ENCODE measurements at places on chromosomes 7 and 10.

DNA sequence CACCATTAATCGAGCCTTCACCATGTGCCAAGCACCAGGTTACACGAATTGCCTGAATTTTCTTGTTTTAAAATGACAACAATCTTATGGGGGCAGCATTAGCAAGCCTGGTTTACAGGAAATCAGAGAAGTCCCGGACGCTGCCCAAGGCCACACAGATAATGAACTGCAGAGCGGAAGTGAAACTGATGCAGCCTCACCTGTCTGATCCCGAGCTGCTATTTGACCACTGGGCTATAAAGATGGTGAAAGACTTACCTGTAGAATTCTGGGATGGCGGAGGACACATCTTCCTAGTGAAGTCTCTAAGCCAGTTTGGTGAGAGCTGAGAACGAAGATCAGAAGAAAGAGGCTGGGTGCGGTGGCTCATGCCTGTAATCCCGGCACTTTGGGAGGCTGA lies 21.7 kb upstream of the GALNTL5 start:
- no peak for DNase-seq

GRCh38 chr7:74334030-74334429 lies 44.8 kb downstream of the CLIP2 start:
- no peak for DNase-seq

DNA sequence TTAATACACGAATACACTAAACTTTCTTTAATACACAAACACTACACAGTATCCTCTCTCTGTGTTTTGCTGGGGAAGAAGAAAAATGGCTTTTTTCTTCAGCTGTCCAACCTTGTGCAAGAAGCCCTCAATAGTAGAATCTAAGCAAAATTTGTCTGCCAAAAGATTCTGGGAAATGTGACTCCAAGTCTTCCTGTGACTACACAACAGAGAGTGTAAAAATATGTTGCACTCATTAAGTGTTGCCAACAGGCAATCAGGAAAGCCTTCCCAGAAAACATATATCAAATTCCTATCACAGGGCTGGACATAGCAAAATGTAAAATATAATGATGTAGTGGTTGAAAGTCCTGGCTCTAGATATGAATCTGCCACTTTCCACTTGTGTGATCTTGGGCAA lies 825.1 kb upstream of the ZWINT start:
- DNase-seq: no peak

- no peak for DNase-seq
Measured at GRCh38 chr7:44157116-44158080, 16.3 kb upstream of the MYL7 start.

GRCh38 chr7:16583834-16584233 lies 57.2 kb downstream of the LRRC72 start:
- no peak for DNase-seq

DNA sequence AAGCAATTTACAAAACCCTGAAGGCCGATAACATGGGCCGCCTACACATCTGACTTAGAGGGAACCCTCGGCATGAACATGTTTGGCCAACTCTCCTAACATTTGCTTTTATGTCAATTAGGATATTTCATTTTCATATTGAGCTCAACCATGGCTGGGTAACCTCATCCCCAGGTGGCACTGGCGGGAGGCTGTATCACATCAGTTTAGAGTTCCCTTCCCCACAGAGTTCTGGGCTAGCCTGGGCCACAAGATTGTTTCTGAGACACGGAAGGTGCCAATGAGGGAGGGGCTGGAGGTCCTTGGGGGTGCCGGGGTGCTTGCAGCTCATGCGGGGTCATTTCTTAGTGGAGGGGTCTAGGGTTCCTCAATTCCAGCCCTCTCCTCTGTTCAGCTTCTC lies 386.5 kb upstream of the MKI67 start:
- no peak for DNase-seq

- DNase-seq: no peak
Measured at GRCh38 chr10:89952751-89953150, 251.4 kb downstream of the KIF20B start.

GRCh38 chr7:112995059-112995824 lies 91.4 kb downstream of the GPR85 start:
- DNase-seq: no peak

- no peak for DNase-seq
Measured at GRCh38 chr10:117539903-117540639, 2.5 kb upstream of the EMX2 start.

DNA sequence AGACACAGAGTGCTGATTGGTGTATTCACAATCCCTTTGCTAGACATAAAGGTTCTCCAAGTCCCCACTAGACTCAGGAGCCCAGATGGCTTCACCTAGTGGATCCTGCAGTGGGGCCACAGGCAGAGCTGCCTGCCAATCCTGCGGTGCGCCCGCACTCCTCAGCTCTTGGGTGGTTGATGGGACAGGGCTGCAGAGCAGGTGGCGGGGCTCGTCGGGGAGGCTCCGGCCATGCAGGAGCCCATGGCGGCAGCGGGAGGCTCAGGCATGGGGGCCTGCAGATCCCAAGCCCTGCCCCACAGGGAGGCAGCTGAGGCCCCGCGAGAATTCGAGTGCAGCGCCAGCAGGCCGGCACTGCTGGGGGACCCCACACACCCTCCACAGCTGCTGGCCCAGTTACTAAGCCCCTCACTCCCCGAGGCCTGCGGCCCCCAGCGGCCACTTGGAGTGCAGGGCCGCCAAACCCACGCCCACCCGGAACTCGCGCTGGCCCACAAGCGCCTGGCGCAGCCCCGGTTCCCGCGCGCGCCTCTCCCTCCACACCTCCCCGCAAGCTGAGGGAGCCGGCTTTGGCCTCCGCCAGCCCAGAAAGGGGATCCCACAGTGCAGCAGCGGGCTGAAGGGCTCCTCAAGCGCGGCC lies 7.7 kb upstream of the BET1 start:
- no peak for DNase-seq

- no peak for DNase-seq
Measured at GRCh38 chr10:119112056-119112455, 8.1 kb downstream of the DENND10 start.

- no peak for DNase-seq
Measured at GRCh38 chr10:33333260-33334101, 986 bp downstream of the NRP1 start.

DNA sequence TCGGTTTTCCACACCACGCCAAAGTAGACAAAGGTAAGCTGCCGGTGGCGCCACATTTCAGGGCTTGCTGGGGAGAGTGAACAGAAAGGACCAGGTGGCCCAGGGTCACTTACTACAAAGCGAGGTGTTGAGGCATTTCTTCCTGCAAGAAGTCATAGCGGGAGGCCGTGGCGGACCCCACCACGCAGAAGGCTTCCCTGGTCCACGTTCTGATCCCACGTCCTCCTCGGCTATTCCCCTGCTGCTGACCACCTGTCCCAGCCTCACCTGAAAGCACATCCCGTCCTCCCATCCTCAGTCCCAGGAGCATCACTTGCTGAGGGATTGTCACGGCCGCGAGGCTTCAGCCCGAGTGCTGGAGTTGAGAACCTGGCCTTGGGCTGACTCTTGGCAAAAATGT lies 139.2 kb downstream of the DYNC2I1 start:
- DNase-seq: no peak

GRCh38 chr10:50416881-50417280 lies 165.6 kb upstream of the ASAH2 start:
- DNase-seq: no peak

DNA sequence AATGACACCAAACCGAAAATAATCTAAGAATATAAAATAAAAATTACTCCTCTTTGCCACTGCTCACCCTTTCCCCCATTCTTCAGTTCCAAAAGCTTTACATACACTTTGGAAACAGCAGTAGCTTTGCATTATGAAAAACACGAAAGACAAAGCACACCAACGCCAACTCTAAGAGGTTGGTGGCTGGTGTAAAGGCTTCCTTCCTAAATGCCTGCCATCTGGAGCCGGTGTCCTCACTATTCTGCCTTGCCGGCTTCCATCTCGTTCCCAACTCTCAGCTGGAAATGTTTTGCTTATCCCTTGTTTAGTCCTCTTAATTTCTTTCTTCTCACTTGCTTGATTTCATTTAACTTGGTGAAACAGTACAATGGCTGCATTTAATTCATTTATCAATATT lies 281.1 kb upstream of the LRRN3 start:
- DNase-seq: no peak

GRCh38 chr10:119908166-119908565 lies 15.6 kb downstream of the SEC23IP start:
- no peak for DNase-seq

DNA sequence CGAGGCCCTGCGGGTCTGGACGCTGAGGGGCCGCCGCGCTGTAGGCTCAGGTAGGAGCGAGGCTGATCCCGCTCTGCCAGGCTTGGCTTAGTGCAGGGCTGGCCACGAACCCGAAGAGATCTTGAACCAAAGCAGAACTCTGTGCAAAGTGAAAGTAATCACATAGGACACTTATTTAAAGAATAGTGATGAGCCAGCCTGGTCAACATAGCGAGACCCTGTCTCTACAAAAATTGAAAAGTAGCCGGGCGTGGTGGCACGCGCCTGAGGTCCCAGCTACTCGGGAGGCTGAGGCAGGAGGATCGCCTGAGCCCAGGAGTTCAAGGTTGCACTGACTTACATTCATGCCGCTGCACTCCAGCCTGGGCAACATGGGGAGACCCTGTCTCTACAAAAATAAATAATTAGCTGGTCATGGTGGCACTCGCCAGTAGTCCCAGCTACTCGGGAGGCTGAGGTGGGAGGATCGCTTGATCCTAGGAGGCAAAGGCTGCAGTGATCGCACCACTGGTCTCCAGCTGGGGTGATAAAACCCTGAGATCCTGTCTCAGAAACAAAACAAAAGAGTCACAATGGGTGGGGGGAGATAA lies 541 bp downstream of the ZSCAN25 start:
- DNase-seq: no peak

DNA sequence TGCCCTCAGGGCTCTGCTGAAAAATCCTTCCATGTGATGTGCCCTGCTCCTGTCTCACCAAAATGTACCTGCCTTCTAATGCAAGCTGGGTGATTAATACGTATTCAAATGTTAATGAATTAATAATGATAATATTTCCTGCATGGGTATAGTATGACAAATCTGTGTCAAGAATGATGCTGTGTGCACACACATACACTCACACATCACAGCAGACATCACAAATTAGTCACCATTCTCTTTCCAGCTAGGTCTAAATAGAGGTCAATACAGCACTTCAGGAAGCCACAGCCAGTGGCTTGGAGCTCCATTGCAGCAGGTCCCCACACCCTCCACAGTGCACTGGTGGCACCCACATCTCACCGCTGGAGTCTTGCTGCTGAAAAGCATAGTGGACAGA lies 681.2 kb upstream of the NRP1 start:
- DNase-seq: no peak

DNA sequence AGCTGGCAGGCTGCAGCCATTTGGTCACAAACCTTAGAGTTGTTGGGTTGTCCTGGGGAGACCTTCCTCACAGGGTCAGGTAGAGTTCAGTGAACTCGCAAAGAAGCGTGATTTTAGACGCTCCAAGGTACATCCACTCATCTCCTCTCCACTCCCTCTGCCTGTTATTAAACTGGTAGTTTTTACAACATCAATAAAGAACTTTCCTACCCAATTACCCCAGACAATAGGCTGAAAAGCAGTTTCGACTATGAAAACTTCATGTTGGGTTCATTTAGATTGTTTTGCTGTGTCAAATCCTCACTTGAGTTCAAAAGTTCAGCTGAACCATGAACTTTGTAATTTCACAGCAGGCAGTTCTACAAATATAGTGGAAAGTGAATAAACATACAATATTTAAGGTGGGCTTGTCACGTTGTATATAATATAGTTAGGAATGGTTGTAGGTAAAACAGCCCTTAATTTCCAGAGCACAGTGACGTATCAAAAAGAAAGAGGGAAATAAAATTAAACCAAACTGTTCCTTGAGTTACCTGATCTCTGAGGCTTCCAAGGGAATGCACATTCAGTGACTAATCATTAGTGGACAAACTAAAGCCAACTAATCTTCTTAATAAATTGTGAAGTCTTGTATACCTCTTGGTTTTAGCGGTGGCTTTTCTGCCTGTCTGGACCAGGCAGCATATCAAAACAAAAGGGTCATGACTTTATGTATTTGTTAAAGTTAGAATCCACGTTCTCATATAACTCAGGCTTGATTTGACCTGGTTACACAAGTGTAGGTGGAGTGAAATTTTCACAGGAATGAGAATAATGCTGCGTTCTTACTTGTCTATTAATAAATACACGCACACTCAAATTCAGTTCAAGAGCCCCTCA lies 100.5 kb downstream of the CYP26A1 start:
- DNase-seq: no peak

DNA sequence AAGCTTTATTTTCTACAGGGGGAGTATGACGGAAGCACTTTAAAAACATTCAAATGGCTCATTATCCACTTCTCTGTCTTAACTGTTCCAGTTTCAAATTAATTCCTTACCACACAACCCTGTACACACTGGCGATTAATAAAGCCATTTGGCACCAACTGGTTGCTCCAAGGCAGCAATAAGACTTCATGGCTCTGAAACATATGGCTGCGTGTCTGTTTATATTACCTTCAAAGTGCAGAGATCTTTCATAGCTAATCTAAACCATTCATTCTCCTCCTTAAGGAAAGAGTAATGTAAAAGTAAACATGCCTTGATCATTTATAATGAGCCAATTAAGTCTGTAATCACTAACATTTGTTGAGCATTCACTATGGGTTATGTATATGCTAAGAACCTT lies 325.7 kb downstream of the PARD3 start:
- DNase-seq: no peak

DNA sequence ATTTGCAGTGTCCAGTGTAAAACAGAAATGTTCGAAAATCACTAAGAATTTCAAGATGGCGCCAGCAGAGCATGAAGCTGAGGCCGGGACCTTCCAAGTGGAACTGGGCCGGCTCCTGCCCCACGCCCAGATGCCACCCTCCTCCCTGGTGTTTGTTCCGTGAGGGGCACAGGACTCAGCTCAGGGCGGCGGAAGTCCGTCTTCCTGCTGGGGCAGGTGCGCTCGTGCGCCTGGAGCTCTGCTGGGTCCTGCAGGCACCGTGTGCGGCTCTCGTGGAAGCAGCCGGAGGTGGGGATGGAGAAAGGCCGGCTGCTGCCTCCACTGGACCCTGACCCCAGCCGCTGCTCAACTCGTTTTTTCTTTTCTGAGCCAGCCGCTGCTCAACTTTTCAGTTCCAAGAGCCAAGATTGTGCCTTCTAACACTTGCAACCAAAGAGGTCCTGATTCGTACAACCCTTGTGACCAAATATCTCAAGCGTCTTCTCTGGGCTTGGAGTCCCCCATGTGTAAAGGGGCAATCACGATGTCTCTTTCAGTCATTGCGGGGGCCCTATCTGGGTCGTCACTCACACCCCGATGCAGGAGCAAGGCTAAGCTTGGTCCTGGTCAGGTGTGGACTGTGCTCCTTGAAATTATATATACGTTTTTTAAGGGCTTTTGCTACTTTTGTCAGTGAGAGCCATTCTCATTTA lies 334.4 kb downstream of the ADARB2 start:
- no peak for DNase-seq

GRCh38 chr10:125062914-125063230 lies 97.5 kb downstream of the CTBP2 start:
- no peak for DNase-seq

- no peak for DNase-seq
Measured at GRCh38 chr7:39488467-39489393, 77.5 kb upstream of the YAE1 start.
